ENCODE measurements at places on chromosomes 2 and 18.

- DNase-seq = no peak
Observed at GRCh38 chr2:48588745-48589144, 28.9 kb upstream of the GTF2A1L start.

DNA sequence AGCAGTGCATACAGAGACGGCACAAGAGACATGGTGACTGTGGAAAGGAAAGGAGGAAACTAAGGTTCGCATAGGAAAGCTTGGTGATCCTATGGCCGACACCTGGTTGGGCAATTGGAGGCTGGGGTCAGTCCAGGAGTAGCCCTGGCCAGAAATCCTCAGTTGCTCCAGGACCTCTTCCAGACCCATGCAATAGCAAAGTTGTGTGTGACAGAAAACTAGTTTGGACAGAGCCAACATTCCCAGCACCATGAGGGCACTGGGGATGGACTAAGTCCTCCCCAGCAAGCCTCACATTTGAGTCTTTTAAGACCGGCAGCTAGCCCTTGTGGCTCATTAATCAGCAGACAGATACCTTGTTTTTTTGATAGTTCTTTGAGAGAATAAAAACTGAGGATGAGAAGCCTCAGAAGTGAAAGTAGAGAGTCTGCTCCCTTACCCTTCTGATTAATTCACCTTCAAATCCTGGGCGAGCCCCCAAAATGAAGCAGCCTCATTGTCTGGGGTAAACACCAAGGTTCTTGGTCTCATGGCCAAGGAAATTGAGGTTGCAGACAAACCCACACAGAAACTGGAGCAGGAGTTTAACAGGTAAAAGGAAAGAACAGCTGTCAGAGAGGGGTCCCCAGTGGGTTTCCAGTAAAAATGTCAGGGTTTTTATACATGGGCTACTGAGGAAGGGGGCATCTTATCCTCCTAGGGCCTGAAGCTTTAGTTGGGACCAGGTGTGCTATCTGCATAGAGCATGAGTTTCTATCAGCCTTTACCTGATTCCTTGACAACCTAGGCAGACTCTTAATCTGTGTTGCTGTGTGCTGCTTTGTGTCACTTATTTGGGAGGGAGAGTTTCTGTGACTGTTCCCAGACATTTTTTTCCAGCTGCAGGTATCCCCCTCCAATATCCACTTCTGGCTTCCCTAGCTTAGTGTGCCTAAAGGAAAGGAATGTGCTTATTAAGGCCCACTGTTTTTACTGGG lies 39.1 kb downstream of the STK17B start:
- DNase-seq = peak; percentile 12

GRCh38 chr2:3902131-3902530 lies 198.8 kb downstream of the DCDC2C start:
- DNase-seq = no peak

DNA sequence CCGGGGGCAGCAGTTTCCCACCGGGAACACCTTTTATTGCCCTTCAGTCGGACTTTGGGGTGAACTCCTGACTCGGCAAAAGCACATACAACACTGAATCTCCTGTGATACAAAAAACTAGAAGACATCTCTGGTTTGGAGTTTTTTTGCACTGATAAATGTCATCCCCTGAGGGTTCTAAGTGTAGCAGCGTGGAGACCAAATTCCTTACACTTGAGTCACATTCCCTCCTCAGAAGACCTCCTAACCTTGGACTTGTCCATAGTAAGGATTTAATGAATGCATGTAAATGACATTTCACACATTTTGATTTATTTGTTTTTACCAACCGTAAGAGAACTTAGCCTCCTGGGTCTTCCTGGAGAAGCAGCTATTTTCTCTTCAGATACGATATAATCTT lies 54.0 kb upstream of the GPR45 start:
- DNase-seq = no peak

DNA sequence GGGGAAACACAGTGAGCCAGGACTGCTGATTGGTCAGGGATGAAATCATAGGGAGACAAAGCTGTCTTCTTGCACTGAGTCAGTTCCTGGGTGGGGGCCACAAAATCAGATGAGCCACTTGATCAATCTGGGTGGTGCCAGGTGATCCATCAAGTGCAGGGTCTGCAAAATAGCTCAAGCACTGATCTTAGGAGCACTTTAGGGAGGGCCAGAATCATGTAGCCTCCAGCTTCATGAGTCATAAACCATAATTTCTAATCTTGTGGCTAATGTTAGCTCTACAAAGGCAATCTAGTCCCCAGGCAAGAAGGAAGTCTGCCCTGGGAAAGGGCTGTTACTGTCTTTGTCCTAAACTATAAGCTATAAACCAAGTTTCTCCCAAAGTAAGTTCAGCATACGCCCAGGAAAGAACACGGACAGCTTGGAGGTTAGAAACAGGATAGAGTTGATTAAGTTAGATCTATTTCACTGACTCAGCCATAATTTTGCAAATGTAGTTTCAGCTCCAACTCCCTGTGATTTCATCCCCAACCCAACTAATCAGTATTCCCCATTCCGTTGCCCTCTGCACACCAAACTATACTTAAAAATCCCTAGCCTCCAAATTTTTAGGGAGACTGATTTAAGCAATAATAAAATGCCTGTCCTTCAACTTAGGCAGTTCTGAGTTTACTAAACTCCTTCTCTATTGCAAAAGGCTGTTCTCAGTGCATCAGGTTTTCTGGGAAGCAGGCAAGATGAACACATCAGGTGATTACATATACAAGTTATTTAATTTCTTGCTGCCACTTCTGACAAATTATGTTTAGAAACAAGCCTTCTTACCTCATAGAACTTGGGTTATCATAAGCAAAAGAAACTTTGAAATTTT lies 226.9 kb upstream of the SPOPL start:
- DNase-seq = no peak

- DNase-seq = no peak
Observed at GRCh38 chr18:7237673-7238272, 6.9 kb downstream of the LRRC30 start.

- no peak for DNase-seq
Observed at GRCh38 chr18:12531749-12532148, 124.0 kb downstream of the PRELID3A start.

GRCh38 chr2:212030709-212031108 lies 507.9 kb downstream of the ERBB4 start:
- no peak for DNase-seq

DNA sequence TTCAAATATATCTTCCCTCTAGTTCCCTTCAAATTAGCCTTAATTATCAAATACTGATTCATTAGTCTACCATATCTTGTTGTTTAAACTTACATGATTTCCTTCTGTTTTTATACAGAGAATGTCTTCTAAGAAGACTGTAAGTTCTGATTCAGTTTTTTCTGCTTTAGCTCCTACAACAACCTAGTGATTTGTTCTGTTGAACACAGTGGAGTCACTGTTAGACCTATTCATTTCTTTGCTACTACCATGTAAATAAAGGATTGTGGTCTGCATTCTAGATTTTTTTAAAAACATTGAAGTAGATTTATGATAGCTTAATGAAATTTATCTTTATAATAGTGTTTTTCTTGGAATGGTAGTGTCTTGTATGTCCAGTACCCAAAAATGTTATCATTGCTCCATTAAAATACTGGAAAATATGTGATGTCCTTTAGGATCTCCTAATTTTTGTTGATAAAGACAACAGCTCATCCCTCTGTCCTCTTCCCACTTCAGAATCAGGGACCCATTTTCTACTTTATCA lies 146.4 kb downstream of the MBD5 start:
- DNase-seq = no peak

GRCh38 chr2:204260162-204260877 lies 285.0 kb upstream of the PARD3B start:
- peak; percentile 4 for DNase-seq

DNA sequence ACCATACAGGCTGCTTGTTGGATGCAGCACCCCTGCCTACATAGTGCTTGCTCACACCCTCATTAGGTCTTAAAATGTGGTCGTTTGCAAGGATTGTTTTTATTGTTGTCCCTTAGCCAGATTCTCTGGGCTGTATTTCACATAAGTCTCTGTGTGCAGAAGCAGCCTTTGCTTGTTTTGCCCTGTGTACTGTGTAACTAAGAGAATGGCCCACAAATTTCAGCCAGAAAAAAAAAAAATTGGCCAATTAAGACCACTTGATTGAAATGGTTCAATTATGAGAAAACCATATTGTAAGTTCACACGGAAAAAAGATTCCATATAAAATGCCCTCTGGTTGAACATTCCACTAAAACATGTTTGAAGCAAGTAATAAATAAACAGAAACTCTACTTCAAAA lies 377.1 kb upstream of the SOX11 start:
- DNase-seq = no peak

GRCh38 chr18:7370802-7371201 lies 139.9 kb downstream of the LRRC30 start:
- DNase-seq = no peak

DNA sequence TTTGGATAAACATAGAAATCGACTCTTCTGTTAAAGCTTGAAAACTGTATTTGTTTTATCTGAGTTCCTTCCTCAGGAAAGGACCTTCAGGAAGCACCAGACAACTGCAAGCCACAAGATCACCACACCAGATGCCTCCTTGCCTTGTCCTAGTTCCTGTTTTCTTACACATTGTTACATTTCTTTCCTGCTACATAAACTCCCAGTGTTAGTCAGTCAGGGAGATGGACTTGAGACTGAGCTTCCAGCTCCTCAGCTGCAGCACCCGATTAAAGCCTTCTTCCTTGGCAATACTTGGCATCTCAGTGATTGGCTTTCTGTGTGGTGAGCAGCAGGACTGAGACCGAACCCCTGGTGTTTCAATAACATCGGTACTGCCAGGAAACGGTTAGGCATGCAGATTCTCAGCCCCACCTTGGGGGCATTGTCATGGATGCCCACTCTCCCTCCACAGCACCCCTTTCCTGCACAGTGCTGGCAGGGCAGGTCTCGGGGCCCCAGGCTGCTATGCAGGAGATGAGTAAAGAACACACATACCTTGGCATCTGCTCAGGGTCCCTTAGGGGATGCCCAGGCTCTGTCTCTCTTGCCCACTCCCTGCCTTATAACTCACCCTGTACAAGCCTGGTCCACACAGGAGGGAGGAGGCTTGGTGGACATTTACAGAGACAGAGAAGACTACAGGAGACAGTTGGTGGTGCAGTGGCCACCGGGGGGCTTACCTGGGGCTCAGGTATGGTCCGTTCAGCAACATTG lies 32.6 kb downstream of the ANKMY1 start:
- no peak for DNase-seq

All from activated naive CD4-positive, alpha-beta T cell (primary cell).